Kidney (tissue), 22 donors: ENCODE measurements at places on chromosomes 6 and 20. TPM values are rescaled to one million over a fixed set of nuclear protein-coding genes. Genes with fewer than 3 reads are reported as not detected.

- DNase-seq, result peak; percentile 64
These were observed 22.7 kb upstream of the FRMD1 start for GRCh38 chr6:168101590-168102314.

- DNase-seq, result no peak
These were observed 131.3 kb downstream of the MTFR2 start for GRCh38 chr6:136118787-136119186.

DNA sequence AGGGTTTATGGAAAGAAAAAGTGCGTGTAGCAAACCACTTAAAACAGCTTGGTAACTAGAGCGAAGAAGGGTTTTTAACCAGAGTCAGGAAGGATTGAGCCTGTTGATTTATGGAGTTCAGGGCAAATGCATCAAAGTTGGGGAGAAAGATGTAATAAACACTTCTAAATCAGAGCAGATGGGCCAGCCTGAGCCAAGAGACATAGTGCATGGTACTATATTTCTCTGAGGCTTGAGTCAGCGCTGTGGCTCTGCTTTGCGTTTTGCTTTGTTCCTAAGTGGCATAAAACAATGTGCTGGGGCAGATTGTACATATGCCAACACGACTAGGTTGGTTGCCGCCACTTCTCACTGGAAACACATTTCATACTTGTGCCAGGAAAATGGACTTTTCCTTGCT is 111.3 kb downstream of the BCKDHB start:
- DNase-seq, result peak; percentile 87

DNA sequence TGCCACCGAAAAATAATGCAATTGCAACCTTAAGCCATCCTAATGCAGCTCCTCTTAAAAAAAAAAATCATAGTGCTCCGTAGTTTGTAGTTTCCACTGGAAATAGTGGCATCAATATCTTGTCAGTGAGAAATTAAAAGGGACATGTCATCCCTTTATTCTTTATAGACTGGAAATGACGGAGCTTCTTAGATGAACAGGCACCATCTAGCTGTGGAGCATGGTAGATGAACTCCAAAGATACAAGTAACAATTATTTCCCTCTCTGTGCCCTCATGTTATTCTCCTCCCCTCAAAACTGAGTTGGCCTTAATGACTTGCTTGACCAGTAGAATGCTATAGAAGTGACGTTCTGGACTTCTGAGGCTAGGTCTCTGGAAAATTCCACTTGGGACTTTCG is 268.1 kb upstream of the SPTLC3 start:
- DNase-seq, result no peak

GRCh38 chr20:48702455-48702913 is 125.3 kb downstream of the PREX1 start:
- DNase-seq, result no peak

DNA sequence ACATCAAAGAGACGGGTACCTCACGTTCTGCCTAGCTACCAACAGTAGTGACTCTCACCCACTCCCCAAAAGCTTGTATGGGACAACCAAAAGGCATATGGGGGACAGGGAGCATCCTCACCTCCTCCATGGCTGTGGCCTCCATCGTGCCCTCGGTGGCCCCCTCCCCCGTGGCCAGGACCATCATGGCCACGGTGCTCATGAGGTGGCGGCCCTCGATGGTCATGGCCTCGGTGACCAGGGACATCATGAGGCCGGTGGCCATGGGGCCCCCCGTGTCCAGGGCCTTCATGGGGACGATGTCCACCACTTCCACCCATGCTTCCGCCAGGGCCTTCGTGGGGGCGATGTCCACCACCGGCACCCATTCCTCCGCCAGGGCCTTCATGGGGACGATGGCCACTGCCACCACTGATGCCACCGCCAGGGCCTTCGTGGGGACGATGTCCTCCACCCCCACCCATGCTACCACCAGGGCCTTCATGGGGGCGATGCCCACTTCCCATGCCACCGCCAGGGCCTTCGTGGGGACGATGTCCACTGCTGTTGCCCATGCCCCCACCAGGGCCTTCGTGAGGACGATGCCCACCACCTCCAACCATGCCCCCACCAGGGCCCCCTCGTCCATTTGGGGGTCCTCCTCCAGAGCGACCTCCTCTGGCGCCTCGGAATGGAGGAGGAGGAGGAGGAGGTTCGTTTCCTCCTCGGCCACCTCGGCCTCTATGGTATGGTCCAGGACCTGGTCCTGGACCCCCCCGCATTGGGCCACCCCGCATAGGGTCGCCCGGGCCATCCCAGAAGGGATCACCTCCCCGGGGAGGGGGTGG is 15.0 kb downstream of the PPP1R10 start:
- no peak for DNase-seq

DNA sequence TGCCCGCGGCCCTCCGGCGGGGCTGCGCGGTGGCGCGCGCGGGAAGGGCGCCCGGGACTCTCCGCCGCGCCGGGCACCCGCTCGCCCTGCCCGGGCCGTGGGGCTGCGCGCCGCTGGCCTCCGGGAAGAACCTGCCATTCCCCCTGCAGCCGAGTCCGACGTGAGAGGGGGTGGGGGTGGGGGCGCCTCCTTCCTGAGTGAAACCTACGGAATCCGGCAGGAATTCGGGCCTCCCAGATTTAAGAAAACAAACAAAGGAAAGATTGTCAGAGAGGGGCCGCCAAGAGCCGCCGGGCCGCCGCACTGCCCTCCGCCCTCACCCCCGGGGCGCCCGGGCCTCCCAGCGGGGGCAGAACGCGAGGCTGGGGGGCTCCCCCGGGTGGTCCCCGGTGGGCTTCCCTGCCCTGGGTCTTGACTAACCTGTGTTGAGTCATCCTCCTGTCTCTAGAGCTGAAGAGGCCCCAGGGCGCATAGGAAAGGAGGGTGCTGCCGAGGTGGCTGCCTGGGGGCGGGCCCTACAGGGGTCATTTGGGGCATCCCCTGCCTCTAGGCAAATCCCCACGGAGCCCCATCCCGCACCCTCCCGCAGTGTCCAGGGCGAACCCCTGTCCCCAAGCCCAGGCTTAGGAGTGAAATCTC is 42.2 kb upstream of the FOXP4 start:
- peak; percentile 89 for DNase-seq

DNA sequence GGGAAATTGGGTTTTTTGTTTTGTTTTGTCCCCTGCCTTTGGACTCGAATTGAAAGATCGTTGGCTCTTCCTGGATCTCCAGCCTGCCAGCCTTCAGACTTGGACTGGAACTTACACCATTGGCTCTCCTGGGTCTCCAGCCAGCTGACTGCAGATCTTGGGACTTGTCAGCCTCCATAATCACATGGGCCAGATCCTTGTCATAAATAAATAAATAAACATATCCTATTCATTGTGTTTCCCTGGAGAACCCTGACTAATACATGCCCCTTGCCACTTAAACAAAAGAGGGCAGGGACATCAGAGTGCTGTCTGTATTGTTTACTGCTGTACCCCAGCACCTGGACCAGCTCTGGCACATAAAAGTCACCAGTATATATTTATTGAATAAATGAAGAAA is 101.5 kb downstream of the CAP2 start:
- no peak for DNase-seq

DNA sequence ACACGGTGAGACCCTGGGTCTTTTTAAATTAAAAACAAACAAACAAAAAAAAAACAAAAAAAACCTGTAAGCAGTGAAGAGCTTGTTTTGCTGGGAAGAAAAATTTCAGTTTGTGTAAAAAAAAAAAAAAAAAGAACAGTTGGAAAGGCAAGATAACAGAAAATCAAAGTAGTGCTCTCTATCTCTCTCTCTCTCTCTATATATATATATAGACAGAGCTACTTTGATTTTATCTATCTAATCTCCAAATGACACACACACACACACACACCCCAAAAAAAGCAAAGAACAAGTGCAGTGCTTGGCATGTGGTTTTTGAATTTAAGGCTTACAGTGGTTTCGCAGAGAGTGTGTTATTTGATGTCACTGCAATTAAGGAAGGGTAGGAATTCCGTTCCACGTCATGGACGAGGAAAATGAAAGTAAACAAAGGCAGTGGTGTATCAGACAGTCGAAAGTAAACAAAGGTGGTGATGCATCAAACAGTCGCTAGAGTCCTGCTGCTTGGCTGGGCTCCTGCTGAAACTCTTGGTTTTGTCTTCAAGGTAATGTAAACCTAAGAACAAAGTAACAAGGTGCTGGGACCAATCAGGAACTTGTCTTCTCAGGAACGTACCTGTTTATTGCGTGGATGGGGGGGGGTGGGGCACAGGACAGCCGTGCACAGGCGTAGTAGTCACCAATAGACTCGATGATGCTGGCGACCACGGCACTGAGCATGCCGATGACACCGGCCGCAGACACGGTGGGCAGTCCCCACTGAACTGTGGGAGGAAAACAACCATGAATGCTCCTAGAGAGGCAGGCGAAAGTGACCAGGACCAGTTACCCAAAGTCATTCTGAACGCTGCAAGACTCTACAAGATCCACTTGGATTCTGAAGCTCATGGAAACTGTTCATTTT is 131.8 kb downstream of the SLC23A2 start:
- DNase-seq, result peak; percentile 46

GRCh38 chr6:47057830-47058540 is 15.9 kb upstream of the ADGRF1 start:
- no peak for DNase-seq

GRCh38 chr20:36312724-36313441 is 6.7 kb downstream of the DLGAP4 start:
- no peak for DNase-seq

DNA sequence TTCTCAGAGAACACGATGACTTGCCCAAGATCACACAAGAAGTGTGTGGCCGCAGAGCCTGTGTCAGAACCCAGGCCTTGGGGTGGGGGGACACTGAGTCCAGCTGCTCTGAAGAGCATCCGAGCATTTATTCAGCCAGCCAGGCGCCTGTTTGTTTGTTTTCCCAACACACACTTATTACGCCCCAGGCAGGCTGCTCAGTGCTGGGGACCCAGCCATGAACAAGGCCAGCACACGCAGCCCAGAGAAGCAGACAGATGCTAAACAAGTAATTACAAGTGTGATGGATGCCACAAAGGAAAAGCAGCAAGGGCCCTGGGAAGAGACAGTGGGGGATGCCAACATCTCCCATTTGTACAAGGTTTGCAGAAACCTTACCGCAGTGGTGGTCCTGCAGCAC is 19.4 kb upstream of the SIRPA start:
- DNase-seq, result no peak

DNA sequence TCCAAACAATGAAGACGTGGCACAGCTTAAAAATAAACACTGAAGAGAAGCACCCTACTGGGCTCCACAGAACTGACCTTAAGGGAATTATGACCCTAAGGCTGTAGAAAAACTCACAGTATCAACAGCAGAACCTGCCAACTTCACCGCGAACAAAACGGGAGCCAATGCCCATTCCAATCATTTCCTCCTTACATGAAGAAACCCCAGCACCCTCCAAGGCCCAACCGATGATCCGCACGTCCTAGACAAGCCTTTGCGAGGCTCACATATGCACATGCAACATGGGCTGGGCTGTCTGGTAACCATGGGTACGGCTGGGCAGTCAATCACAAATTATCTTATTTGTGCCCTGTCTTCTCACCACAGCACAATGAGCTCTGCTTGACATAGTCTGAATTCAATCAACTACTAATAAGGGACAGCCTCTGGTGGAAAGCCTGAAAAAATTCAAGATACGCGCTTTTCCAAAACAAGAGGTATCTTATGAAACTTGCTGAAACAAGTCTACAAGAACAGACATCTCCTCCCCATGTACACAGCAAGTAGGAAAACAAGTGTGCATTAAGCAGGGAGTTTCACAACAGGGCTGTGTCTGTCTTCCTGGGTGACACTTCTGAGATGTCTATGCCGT is 1.7 kb downstream of the DIDO1 start:
- DNase-seq, result no peak

- DNase-seq, result no peak
These were observed 14.4 kb downstream of the SLC2A4RG start for GRCh38 chr20:63754008-63754407.

- no peak for DNase-seq
These were observed 71.3 kb downstream of the SULF2 start for GRCh38 chr20:47713878-47714450.

DNA sequence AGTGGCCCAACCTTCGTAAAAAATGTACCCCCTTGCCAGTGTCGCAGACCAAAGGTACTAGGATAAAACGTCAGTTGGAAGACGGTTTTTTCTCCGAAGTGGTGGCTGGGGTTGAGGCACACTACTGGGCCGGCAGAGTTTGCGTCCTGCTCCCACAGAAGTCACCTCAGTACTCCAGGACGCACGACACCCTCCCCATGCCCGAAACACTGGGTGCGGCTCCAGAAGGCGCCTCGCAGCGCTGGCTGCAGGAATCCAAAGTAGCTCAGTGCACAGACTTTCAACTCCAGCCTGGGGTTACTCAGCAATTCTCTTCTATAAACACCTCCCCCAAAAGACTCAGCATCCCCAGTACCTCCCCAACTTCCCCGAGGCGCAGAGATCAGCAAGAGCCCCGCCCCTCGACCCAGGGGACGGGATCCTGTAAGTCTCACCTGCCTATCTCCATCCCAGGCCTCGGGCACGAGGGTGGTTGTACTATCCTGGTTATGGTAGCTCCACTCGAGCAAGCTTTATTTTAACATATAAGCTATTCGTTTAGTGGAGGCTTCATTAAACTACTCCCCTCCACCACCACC is 88.2 kb downstream of the ZFP64 start:
- peak; percentile 61 for DNase-seq

DNA sequence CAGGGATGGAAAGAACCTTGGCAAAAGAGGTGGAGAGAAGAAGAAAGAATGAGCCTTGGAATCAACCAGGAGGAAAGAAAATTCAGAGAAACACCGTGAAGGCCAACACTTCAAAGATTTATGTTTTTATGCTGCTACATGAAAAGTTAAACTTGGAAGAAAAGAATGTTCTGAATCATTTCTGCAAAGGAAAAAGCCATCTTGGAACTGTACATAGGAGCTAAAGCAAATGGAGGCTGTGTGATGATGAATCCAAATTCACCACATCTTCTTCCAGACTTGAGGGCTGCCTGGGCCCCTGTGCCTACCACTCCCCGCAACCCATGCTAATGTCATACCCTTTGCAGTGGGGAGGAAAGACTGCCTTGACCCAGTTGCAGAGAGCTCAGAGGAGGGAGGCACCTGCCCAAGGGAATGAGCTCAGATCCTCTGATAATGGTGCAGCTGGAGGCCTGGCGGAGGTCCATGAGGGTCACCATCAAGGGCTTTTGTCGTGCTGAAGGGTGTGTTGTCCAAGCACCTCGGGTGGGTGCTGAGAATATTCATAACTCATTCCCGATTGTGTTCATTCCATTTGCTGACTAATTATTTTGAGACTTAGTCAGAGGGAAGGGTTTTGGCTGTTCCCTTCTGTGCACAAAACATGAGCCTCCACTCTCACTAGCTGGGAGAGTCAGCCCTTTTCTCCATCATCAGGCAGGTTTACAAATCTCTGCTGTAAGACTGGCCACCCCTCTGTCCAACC is 245.8 kb upstream of the JAG1 start:
- DNase-seq, result no peak

GRCh38 chr6:14083751-14084150 is 33.8 kb upstream of the CD83 start:
- no peak for DNase-seq

Gene COL19A1
- 1.1 TPM for total RNA-seq

Gene TXLNB
- 0.66 TPM for total RNA-seq

Gene MYT1
- total RNA-seq, result not detected

Gene PLCB4
- total RNA-seq, result 17.7 TPM

Gene KIAA1755
- 5.1 TPM for total RNA-seq
